Activated CD4-positive, alpha-beta T cell treated with anti-CD3 and anti-CD28 coated beads, Interleukin-2, amount 50 U/mL, for 1 hour (primary cell): ENCODE measurements at places on chromosomes 7 and 10.

GRCh38 chr10:48390933-48391845 lies 84.7 kb downstream of the MAPK8 start:
- DNase-seq, result no peak

- DNase-seq, result no peak
Observed at GRCh38 chr10:106392778-106393177, 771.7 kb downstream of the SORCS1 start.

GRCh38 chr10:86758189-86759072 lies 2.0 kb downstream of the BMPR1A start:
- no peak for DNase-seq

DNA sequence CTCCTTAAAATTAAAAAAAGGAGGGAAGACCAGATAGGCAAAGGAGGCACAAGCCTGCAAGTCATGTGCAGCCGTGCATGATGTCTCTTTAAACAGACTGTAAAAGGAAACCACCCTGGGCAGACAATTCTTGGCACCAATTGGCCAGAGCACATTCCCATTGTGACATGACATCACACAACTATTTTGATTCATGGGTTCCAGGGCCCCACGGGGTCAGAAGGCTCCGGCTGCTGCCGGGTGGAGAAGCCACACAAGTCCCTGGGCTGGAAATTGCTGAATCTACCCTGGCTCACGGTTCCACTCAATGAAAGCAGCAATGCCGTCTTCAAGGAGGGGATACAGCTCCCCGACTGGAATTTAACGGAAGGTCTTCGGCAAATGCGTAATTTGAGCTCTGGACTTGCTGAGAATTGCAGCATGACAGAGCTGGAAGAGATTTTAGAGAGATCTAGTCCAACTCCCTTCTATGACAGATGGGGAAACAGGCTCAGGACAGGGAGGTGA lies 140.5 kb downstream of the PRKAG2 start:
- DNase-seq, result no peak

DNA sequence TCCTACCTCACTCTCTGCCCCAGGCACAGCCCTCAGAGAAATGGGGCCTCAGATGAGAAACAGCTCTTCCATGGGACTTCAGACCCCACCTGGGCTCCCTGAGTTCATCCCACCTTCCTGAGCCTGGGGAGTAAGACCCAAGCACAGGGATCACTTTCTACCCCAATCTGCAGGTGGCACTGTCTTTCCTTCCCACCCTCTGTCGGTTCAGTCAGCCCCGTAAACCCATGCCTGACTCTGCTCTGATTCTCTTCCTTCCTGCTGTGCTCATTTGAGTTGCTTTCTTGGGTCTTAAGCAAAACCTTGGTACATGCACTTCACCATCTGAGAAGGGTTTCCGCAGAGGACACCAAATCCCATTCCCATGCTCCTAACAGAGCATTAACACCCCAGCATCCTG lies 306.4 kb upstream of the CDC14C start:
- no peak for DNase-seq

DNA sequence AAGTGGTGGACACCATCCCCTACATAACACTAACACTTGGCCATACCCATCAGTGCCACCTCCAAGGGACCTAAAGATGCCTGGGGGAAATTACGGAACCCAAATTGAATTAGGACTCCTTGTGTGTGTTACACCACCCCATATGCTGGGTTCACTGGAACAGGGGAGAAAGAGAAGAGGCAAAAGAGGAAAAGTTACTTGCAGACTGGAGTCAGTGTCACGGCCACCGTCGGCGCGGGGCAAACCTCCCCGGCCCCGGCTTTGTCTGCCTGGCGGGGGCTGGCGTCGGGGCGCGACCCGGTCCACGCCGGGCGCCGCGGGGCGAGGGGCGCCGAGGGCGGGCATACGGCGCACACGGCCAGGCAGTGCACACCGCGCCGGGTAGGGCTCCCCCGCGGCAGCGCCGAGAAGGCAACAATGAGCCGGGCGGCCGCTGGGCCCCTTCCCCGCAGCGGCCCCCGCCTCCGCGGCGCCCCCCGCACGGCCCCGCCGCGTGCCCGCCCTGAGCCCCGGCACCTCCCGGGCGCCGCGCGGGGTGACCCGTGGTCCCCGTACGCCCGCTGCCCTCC lies 171.1 kb downstream of the FAM107B start:
- DNase-seq, result no peak

DNA sequence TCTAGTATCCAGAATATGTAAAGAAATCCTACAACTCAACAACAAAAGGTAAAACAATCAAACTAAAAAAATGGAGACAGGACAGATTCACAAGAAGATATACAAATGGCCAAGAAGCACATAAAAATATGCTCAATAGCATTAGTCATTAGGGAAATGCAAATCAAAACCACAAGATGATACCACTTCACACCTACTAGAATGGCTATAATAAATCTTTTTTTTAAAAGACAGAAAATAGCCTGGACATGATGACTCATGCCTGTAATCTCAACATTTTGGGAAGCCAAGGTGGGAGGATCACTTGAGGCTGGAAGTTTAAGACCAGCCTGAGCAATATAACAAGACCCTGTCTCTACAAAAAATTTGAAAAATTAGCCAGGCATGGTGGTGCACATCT lies 27.9 kb upstream of the CHCHD3 start:
- DNase-seq, result no peak

DNA sequence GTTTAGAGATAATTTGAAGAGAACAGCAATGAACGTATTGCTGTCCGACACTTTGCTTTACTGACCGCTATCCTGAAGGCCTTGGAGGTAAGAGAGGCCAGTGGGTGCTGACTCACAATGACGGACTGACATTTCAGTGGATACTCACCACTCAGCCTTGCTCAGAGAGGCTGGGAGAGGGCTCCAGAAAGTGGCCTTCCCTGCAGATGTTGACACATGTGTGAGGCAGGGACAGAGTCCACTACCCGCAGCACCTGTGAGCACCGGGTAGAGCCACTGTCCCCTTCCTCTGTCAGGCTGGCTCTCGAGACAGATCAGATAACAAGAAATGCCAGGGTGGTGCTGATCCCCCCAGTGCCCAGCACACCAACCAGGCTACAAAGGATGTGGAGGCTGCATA lies 75.0 kb downstream of the GPR26 start:
- DNase-seq, result no peak

- no peak for DNase-seq
Observed at GRCh38 chr10:128489324-128490247, 363.4 kb upstream of the MKI67 start.

DNA sequence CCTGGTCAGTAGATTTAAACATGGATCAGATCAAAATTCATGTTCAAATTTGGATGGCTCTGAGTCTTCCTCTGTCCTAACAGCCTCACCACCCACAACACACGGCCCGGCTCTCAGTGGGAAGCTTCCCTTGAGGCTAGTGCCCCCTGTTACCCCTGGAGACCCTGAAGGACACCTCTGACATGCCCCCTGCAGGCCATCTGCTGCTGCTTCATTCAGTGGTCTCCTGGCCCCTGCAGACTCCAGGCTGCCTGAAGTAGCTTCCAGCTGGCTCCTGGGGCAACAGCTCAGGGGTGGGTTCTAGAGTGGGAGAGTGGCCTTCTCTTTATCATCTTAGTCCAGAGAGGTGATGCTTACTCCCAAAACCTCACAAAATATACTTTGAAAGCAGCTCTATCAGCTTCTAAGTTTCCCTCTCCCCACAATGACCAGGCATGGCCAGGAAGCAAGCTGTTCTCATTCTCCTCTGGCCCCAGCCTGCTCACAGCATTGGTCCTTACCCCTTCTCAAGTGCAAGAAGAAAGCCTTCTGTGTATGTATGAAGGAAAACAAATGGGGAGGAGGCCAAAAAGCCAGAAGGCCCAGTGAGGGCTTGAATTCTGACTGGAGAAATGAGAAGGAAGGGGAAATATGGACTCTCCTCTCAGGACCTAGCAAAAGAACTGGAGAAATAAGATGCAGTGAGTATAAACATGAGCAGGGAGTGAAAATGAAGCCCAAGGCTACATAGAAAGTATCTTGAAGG lies 189.6 kb upstream of the INHBA start:
- DNase-seq, result no peak

GRCh38 chr7:44151956-44152355 lies 10.8 kb upstream of the MYL7 start:
- DNase-seq, result no peak

- DNase-seq, result peak; percentile 17
Observed at GRCh38 chr7:47818796-47819606, 129.3 kb downstream of the PKD1L1 start.

- no peak for DNase-seq
Observed at GRCh38 chr7:55261386-55261770, 103.8 kb upstream of the LANCL2 start.

GRCh38 chr10:109915566-109915965 lies 7.7 kb downstream of the XPNPEP1 start:
- no peak for DNase-seq

- no peak for DNase-seq
Observed at GRCh38 chr7:121936951-121937623, 64.1 kb downstream of the PTPRZ1 start.

GRCh38 chr7:36379831-36380504 lies 9.7 kb upstream of the ANLN start:
- no peak for DNase-seq

- no peak for DNase-seq
Observed at GRCh38 chr10:29412485-29412884, 123.6 kb downstream of the LYZL1 start.

DNA sequence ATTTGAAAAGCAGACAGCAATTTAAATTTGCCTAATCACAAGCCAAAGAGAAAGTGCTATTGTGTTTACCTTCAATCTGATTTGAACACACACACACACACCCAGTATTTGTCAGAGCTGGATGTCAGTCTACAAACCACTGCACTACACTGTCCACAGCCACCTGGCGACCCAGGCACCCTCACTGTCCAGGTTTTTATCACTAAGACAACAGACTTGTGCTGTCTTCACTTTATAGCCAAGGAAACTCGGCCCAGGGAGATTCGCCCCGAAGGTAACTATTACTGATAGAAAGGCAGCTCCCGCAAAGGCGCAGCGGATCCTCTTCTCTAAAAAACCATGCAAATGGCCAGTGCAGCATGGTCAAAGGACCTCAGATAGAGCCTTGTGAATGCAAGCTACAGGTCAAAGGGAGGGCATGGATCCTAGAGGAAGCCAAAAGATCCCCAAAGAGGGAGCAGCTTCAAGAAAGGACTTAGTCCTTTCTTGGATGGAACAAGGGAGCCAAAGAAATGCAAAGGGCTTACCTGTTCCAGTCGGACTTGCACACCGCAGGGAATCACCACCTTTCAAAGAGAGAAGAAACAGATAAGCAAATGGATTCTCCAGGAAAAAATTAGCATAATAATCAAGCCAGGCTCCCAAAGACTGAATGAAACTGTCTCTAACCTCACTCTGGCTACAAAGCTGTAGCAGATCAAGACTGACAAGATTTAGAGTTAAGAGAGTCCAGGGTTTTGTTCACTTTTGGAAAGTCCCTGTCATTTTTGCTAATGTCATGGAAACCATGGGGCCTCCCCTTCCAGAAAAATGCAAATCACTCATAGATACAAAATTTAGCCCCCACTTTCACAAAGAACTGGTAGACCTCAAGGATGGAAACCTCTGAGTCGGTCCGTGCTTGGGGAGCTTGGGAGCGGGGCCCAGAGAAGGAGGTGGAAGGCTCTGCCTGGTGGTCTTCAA lies 101.1 kb downstream of the TNS3 start:
- DNase-seq, result no peak
